ENCODE measurements at places on chromosomes 2 and 18.

GRCh38 chr2:227471412-227471811, 544 bp upstream of the AGFG1 start:
- DNase-seq, result no peak

DNA sequence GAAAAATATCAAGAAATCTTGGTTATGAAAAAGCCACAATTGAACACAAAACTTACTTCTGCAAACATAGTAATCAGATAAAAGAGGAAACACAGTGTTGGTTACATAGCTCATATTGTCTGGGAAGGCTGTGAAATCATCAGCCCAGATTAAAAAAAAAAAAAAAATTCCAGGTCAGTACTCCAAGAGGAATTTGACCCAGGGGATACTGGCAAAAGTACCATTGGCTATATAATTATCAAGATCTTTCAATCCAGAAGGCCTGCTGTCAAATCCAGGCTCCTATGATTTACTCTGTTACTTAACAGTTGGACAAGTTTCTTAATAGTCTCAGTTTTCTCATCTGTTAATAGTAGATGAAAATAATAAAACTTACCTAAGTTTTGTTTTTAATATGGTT, 12.9 kb upstream of the IKZF2 start:
- DNase-seq, result no peak

- no peak for DNase-seq
These were observed 290.7 kb downstream of the CYP26B1 start for GRCh38 chr2:71856773-71857525.

DNA sequence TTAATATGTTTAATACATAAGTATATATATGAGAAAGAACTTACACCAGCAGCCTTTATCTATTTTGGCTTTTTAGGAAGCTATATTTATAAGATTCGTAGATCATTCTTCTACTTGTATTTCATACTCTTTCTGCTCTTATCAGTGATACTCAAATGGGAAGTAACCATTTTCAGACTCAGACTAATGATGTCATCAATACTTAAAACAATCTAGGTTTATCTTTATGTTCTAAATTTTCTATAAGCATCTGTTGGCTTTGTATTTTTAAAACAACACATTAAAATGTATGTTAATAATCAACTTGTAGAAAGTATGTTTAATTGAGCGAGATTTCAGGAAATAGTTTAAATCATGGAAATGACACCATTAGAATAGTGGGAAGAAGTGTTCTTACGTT, 50.9 kb upstream of the DYSF start:
- no peak for DNase-seq
